ENCODE measurements at places on chromosomes 2 and 18.

- no peak for DNase-seq
These were observed 69.6 kb upstream of the RAB6C start for GRCh38 chr2:129909651-129910418.

GRCh38 chr2:211503856-211504255 lies 947.5 kb downstream of the CPS1 start:
- DNase-seq = no peak

- DNase-seq = no peak
These were observed 52.7 kb downstream of the LBH start for GRCh38 chr2:30283931-30284565.

DNA sequence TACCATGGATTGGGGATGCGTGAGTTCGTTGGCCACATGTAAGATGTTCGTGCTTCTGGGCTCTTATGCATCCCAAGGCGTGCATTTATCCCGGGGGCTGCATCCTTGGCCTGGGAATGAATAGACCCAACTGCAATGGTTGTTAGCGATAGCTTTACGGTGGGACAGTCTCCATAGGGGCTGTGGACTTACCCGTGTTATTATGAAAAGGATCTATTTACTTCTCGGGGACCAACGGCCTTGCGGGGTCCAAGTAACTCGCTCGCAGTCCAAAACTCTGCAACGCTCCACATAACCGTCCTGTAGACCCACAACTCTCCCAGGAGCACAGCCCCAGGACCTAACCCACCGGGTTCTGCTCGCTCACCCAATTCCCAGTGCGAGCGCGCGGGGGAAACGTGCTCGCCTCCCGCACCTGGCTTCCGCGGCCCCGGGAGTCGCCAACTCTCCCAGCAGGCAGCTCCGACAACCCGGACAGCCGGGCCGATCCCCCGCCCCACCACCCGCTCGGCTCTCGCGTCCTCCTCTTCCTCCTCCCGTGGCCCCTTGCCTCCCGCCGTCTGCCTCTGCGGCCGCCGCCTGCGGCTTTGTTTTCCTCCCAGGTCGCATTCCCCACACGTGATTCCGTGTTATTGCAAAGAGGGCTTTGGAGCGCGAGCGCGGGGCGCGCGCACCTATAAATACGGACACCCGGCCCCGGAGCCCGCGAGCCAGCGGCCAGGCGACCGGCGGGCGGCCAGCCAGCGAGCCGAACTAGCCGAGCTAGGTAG lies at the start of gene CABLES1:
CABLES1 (plus strand) TSS at position 706 of the 770 bp plus-strand sequence. CDS start 278 bp downstream, outside the sequence.
- DNase-seq = no peak

DNA sequence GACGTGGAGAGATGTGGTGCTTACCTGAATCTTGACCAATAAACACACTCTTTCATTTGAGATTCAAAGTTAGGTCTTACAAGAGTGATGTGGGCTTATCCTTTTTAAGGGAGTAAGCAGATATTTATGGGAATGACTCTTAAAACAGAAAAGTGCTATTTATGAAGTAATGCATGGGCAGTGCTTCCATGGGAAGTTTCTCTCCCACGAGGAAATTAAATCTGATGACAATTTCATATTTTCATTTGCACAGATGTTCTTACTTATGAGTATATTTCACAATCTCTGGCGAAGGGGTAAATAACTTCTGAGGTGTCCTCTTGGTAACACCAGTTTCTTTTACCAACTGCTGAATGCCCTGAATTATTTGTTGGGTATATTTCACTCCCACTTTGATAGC lies 21.0 kb downstream of the PNPT1 start:
- DNase-seq = no peak

DNA sequence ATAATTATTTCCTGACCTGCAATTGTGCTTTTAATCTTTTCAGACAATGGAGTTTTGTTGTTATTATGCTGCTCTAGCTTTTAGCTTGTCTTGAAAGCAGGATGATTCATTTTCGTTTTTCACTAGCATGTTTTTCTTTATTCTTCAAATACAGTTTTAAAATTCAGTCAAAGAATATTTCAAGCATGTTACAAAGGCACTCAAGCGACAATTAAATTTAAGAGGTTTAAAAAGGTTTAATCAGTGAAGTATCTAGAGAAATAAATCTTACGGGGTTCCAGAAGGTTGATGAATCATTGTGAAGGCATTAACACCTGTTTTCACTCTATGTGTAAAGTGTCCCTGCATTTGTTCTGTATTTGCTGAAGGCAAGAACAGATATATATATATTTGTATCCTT lies 390.7 kb upstream of the TMEFF2 start:
- DNase-seq = no peak

GRCh38 chr2:73112913-73113854 lies at the start of gene RAB11FIP5:
RAB11FIP5 (minus strand) TSS chr2:73112948; CDS start chr2:73112777, 171 bp downstream.
- peak; percentile 62 for DNase-seq

DNA sequence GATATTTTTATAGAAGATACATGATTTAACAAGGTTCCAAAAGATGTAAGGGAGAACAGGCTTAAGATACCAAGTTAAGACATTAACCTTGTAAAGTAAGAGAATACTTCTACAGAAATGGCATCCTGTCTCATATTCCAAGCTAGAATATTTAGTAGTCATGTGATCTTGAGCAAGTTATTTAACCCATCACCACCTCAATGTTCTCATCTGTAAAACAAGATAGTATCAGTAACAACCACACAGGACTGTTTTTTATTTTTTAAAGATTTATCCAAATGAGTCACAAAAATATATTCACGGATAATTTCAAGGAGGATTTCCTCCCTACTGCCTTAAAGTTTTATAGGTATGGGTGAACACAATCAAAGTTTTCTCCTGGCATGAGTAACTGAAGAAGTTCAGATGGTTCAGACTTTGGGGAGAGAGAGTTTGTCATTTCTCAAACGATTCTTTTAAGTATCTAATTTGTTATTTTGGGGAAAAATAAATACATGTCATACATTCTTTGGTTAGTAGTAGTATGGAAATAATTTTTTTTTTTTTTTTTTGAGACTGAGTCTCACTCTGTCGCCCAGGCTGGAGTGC lies 25.9 kb downstream of the ROCK1 start:
- DNase-seq = no peak

- no peak for DNase-seq
These were observed 163.6 kb downstream of the L3MBTL4 start for GRCh38 chr18:6251084-6251483.
